ENCODE measurements at places on chromosomes 5 and 9.

- DNase-seq, result peak; percentile 48
These were observed 11.7 kb upstream of the RPS14 start for GRCh38 chr5:150461231-150461630.

- no peak for DNase-seq
These were observed 67.8 kb downstream of the TMEM167A start for GRCh38 chr5:83009408-83009807.

- no peak for DNase-seq
These were observed 394.1 kb upstream of the WWC1 start for GRCh38 chr5:167897371-167897770.

- no peak for DNase-seq
These were observed 105.8 kb downstream of the EFNA5 start for GRCh38 chr5:107564931-107565372.

GRCh38 chr5:81899123-81899522 is 72.7 kb upstream of the ATG10 start:
- DNase-seq, result no peak

DNA sequence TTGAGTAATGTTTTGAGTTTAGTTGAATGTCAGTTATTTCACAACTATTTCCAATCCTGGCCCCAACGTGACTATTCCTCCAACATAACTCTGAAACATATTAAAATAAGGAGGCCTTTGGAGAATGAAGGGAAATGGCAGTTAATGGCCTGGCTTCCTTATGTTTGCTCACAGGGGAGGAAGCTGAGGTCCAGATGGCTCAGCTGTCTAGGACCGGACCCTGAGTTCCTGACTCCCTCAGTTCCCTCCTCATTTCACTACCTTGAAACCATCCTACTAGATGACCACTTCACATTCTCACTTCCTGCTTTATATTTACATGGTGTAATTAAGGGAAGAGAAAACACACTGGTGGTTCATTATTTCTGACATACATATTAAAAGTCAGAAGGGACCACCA is 6.6 kb downstream of the OTULINL start:
- DNase-seq, result peak; percentile 18

DNA sequence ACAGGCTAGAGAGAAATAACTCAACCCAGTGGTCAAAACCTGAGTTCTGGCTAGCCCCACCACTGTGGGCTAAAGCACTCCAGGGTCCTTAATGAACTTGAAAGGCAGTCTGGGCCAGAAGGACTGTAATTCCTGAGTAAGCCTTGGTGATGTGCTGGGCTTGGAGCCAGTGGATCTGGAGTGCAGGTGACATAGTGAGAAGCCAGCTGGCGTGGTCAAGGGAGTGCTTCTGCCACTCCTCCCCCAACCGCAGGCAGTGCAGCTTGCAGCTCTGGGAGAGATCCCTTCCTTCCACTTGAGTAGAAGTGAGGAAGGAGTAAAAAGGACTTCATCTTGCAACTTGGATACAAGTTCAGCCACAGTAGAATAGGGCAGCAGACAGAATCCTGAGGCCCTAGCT is 424.0 kb downstream of the CDH18 start:
- DNase-seq, result no peak

- no peak for DNase-seq
These were observed 336.9 kb upstream of the PDE4D start for GRCh38 chr5:60230456-60230855.

GRCh38 chr5:149682532-149683075 is 47.5 kb upstream of the PPARGC1B start:
- no peak for DNase-seq

DNA sequence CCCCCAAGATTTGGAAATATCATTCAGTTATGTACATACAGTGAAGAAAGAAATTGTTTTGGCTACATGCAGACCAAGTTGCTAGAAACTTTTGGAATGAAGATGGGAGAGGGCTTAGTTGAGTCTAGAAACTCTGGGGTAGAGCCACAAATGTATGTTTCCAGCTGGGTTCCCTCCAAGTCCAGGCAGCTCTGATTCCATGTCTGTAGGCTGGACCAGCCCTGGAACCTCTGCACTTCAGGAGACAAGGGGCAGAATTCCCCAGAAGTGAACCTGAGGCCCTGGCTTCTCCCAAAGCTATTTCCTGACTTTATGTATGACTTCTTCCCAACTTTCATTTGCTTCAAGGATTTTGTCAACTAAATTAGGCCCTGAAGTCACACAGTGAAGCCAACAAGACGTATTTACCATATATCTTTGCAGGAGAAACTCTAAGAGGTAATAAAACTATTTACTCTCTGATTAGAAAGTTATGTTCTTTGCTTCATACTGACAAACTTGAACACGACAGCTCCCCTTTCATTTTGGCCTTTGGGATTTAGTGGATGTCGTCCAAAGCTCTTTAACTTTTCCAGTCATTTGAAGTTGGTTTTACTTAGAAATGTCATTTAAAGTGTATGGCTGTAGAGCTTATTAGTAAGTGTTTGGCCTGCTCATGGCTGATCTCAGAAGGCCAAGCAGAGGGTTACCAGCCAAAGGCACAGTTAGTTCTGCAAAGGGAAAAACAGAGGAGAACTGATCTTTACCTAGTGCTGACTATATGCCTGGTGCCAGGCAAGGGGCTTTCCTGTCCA is 152.0 kb upstream of the SLC28A3 start:
- no peak for DNase-seq

DNA sequence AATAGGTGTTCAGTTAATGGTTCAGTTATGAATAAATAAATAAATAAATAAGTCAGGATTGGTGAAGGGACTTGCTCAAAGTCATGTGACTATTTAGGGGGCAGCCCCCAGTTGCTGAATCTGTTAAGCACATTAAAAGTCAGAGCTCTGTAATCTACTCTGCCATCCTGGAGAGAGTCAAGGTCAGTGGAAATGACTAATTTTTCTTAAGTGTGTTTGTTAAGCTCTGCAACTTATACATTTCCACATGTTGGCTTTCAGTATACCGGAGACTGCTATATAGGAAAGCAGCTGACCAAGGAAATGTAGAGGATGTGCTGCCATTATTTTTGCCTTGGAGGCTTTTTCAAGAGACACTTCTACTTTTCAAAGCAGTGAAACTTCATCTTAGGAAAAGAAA is 57.9 kb downstream of the KIAA1958 start:
- DNase-seq, result no peak

- no peak for DNase-seq
These were observed 60.4 kb upstream of the GPBP1 start for GRCh38 chr5:57113481-57113880.

DNA sequence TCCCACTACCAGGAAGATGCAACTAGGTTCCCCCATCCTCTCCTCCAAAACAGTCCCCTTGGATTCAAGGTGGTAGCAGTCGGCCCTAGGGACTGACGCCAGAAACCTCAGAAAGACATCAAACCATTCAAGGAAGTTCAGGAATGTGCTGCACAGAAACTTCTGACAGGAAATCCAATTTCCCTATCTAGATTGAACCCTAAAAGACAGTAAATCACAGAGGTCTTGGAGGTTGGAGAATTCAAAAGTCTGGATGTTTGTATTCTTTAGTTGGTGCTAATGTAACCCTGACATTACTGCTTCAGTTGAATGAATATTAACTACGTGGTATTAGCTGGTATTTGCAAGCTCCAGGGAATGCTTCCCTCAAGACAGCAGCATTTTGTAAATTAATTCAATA is 125.3 kb downstream of the SYK start:
- DNase-seq, result no peak

- DNase-seq, result no peak
These were observed 460.8 kb downstream of the DMAC1 start for GRCh38 chr9:7338586-7339281.

- no peak for DNase-seq
These were observed 427.5 kb upstream of the KIF2A start for GRCh38 chr5:61878471-61878870.

DNA sequence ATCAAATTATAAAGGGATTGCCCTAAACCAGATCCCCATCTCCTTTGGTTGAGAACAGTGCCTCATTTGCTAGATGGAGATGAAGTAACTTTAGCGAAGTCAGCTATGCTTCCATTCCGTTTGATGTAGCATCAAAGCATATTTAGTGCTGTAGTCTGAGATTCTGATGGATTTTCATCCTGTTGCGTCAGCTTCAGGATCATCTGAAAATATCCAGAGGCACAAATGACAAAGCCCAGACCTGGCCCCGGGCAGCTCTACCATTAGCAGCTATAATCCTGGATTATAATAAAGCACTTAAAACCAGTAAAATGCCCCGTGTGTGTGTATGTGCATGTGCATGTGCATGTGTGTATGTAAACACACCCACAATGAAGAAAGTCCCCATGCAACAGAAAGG is 44.7 kb downstream of the ERAP1 start:
- no peak for DNase-seq

GRCh38 chr9:116437411-116438370 is 249.4 kb upstream of the TRIM32 start:
- no peak for DNase-seq

GRCh38 chr5:102664616-102665335 is 90.3 kb upstream of the PAM start:
- DNase-seq, result no peak

DNA sequence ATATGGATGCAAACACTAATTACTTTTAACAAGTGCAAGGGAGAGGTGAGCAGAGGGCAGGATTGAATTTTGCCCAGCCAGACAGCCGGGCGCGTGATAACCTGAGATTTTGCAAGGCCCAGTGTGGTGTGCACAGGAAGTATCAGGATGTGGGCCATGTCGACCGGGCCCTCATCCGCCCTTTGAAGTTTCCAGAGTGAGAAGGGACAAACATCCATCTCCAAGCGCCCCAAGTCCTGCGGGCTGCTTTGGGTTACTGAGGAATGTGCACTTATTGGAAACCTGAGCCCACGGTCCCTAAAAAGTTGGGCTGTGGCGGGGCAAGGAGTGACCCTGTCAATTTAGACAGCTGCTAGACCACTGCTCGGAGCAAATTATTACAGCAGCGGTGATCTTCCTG is 272.2 kb upstream of the IRX2 start:
- DNase-seq, result no peak

GRCh38 chr5:157212307-157212706 is 31.7 kb downstream of the ITK start:
- no peak for DNase-seq

GRCh38 chr9:93298498-93299417 is 114.8 kb downstream of the WNK2 start:
- no peak for DNase-seq
